CD4-positive, alpha-beta T cell treated with Interferon alpha-2 for 1 hour (primary cell): ENCODE measurements at places on chromosomes 12 and 14.

GRCh38 chr12:82481954-82482353 is 123.6 kb downstream of the METTL25 start:
- no peak for DNase-seq

DNA sequence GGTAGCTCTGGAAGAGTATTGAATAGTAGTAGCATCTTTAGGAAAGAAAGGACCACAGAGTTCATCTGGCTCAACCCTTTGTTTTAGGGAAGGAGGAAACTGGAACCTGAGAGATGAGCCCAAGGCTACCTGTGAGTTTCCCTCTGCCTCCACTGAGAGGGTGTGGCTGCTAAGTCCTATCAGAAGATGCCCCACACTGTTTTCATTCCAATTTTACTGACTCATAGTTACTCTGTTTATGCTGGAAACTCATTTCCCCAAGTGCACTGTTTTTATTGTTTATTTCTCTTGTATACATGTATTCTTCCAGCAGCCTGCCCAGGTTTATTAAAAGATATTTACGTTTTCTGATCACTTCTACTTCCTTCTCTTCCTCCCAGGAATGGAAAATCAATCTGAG is 127.4 kb upstream of the ARHGAP5 start:
- no peak for DNase-seq

- no peak for DNase-seq
Measured at GRCh38 chr14:91862417-91862816, 4.9 kb downstream of the TC2N start.

DNA sequence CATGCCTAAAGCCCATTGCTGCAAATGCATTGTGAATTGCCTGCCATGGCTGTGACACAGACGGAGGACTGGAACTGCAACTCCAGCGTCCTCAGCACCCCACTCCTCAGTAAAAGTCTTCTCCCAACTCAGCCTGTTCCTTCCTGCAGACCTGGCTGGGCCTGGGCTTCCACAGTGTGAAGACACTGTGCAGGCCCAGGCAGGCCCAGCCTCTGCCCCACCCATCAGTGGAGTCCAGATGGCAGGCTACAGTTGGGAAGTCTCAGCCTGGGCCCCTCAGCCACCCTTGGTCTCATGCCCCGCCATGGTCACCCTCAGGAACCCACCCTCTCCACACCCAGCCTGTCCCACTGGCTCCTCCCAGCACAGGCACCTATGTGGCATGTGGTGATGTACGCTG is 22.0 kb downstream of the VSX2 start:
- no peak for DNase-seq

DNA sequence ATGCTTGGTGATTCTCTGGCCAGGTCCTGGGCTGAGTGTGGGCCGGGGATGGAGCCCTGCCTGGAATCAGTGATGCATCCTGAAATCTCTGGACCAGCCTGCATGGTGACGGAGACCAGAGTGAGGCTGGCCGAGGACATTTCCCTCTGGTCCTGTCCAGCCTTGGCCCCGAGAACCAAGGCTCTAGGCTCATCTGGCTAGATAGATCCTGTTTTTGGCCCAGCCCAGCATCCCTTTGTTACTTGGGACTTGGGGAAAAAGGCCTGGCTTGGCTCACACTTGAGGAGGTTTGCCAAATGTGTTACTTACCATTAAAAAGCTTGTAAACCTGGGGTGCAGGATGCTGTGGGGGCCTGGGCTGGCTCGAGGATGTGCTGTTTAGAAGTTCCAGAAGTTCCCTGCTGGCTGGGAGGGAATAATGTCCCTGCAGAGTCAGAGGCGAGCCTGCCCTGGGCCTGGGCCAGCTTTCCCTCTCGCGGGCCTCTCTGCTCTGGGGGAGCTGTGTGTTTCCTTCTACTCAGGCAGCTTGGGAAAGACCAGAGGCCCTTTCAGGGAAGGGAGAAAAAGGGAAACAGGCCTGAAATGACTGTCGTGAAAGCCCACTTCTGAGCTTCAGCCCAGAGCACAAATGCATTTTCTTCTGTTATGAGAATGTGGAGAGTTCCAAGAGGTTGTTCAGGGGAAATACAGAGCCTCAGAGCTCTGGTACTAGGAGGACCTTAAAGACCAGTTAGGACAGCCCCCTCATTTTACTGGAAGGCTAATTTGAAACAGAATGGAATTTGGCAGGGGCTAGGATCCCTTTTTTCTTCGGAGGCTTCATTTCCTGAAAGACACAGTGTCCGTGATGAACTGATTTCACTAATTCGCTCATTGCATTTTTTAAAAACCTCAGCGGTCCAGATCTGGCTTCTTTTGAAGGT is 47.2 kb upstream of the CTDSP2 start:
- no peak for DNase-seq

GRCh38 chr12:94862421-94862820 is 141.1 kb downstream of the NDUFA12 start:
- no peak for DNase-seq

GRCh38 chr14:27484633-27485032 is 886.8 kb upstream of the NOVA1 start:
- DNase-seq = no peak

DNA sequence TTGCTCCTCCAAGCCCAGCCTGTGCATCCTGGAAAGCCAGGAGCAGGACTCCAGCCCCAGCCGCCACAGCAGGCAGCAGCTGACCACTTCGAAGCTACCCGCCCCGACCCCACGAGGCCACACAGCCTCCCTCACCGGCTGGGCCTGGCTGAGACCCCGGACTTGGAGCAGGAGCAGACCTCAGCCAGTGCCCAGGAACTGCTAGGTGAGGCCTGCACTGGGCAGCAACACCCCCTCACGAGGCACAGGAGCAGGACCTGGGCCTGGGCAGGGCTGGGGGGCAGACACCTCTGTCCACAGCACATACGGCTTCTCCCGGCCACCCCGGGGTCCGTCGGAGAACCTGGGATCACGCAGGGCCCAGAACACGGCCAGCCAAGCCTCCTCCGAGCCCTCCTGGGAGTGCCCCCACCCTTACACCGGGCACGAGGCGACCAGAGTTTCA is 137.4 kb upstream of the C14orf180 start:
- no peak for DNase-seq

DNA sequence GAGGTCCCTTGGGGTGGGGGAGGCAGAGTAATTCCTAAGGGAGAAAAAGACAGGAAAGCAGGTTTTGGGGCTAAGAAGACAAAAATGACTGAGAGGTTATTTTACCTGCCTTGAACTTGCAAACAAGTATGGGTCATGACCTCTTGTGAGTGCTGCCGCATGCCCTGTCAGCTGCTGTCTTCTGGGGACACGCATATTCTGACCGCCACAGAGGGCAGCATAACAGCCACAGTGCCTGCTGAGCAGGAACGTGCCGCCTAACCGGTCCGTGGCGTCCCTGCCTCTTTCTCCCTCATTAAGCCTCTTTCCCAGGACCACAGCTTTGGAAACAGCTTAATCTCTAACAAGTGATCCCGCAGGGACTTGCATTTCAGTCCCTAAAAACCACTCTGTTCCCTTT is 51.3 kb upstream of the KCNA1 start:
- no peak for DNase-seq

GRCh38 chr12:73361864-73362230 is 1089.7 kb downstream of the TRHDE start:
- DNase-seq = no peak

GRCh38 chr12:49037111-49037946 is 18.8 kb upstream of the PRKAG1 start:
- no peak for DNase-seq

DNA sequence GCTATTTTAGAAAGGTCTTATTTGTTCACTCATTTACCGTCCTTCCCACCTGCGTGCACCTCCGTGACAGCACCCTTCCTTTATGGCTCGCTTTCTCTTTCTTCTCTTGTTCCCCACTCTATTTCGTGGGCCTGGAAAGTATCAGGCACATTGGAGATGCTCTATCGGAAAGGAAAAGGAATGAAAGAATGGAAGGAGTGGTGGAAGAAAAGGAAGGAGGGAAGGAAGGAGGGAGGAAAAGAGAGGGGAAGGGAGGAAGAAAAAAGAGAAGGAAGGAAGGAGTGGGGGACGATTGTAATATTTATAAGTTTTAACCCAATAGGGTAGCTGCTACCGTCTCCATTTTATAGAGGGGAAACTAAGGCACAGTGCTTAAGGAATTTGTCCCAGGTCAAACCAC is 363.4 kb downstream of the CACNA1C start:
- no peak for DNase-seq
